Right renal pelvis (tissue), 4 donors: ENCODE measurements at places on chromosomes 1 and 21.

DNA sequence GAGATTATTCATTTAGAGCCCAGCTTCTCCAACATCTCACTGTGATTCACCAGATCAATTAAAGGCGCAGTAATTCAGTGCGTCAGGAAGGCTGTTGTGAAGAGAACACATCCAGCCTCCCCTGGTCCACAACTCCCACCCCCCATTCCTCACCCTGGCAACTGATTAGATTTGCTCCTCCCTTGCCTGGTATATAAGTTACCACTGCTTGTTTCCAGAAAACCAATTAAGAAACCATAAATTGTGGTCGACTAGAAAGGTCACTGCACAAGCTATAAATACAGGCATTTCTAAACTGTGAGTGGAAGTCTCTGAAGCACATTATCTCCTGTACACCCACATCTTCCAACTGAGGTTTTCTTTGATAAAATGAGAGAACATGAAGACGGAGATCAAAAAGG lies 41.9 kb downstream of the FAM163A start:
- DNase-seq, result peak; percentile 23

DNA sequence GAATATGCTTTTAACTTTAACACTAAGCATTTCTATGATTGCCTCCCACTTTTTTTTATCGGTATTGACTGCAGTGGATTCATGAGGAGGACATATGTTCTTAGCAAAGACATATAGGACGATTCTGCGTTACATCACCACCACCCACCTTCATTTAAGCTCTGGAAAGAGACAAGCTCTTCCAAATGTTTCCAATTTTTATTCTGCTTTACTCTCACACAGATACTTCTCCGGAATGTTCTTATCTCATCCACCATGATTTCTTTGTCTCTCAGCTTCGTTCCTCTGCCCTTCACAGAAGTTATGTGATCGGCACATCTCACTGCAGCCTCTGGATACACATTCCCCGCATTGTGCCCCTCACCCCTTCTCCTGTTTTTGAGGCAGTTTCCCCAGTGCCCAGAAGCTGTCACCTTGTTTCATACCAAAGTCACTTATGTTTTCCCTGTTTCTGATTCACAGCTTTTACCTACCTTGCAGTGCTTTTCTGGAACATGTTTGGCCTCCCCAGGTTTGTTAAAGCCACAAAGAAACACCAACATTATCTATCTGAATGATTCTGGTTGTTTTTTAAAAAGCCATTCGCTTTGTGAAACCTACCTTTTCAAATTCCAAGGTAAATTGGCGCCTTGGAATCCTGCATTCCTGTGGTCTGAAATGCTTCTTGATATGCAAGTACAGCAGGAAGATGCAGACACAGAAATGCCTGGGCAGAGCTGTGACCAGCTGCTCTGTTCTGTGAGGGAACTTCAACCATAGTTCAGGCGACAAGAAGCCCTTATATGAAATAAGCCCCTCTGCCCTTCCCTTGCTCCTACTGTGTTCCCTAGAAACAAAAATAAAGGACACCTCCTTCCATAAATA lies 1020.2 kb downstream of the TTLL7 start:
- DNase-seq, result no peak

GRCh38 chr1:171833091-171833825 lies 8.0 kb upstream of the DNM3 start:
- no peak for DNase-seq

GRCh38 chr1:29236712-29237128 lies 398 bp downstream of the PTPRU start:
- DNase-seq, result no peak

- no peak for DNase-seq
Observed at GRCh38 chr21:40681164-40681859, 165.6 kb downstream of the DSCAM start.

DNA sequence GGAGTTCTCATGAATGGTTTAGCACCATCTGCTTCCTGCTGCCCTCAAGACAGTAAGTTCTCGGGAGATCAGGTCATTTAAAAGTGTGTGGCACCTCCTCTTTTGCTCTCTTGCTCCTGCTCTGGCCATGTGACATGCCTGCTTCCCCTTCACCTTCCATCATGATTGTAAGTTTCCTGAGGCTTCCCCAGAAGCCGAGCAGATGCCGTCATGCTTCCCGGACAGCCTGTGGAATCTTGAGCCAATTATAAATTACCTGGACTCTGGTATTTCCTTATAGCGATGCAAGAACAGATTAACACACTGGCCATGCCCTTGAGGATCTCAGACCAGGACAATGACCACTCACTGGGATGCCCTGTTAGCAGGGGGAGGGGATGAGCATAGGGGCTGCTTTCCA lies 212.3 kb downstream of the MATN1 start:
- DNase-seq, result no peak
